ENCODE measurements at places on chromosomes 2 and 18. TPM values are rescaled to one million over a fixed set of nuclear protein-coding genes. Genes with fewer than 3 reads are reported as not detected.
A peak's percentile ranks its signal among the peaks of the same experiment; 100 is the strongest.

GRCh38 chr2:98378901-98379300, 32.6 kb downstream of the CNGA3 start:
- peak; percentile 88 for ATAC-seq

GRCh38 chr18:44830581-44830980, 149.9 kb downstream of the SETBP1 start:
- ATAC-seq = no peak

DNA sequence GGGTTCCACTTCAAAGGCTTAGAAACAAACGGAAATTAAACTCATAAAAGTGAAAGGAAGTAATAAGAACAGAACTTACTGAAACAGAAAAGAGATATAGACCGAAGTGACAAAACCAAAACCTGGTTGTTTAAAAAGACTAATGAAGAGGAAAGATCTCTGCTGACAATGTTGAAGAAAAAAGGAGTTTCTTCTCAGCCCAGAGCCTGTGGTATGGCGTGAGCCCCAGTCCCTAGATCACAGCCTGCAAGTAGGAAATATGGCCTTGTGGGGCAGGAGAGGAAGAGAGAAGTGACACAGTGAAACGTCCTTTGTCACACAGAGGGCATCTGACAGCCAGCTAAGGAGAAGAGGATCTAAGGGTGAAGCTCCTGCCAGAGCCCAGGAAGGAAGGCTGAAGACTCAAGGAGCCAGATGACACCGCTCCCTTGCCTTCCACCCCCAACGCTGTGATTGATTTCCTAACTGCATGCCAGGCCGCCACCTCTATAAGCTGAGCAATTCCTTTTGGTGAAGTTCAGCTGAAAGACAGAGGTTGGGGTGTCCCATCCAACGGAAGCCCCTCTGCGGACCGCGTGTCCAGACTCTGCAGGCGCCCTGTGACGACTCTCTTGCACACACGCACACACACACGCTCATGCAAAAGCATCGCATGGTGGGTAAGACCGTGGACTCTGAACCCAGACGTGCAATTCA, 141.1 kb downstream of the HDAC4 start:
- ATAC-seq = no peak

DNA sequence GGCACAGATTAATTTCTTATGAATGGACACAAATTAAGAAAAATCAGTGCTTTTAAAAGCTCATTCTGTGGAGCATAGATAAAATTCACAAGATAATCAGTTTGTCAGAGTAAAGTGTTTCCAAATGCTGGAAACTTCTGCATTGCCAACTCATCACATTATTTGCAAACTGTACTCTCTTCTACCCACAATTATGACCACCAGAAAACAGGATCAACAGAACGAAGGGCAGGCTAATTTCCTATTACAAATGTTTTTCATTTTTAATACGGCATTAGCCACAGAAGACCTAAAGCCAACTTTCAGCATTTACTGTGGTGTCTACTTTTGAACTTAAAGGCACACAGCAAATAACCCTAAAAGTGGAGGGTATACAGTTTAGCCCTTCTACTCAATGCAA, 6.0 kb downstream of the IRS1 start:
- no peak for ATAC-seq

DNA sequence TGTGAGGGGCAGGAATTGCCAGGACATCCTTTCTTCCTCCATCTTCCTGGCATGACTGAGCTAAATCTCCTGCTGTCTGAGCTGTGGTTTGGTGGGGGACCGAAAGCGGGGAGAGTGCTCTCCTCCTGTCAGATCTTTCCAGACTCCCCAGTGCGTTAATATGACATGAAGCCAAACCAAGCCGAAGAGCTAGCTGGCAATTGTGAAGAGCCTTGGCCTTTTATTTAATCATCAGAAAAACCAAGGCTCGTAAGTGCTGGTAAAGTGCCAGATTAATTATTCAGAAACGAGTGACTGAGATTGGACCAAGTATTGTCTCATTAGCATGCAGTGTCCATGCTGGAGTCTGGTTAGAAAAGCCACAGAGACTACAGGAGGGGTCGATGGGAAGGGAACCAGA, 14.5 kb upstream of the LRPPRC start:
- ATAC-seq = no peak

- ATAC-seq = no peak
These were observed 135.9 kb upstream of the ID2 start for GRCh38 chr2:8545695-8546611.

DNA sequence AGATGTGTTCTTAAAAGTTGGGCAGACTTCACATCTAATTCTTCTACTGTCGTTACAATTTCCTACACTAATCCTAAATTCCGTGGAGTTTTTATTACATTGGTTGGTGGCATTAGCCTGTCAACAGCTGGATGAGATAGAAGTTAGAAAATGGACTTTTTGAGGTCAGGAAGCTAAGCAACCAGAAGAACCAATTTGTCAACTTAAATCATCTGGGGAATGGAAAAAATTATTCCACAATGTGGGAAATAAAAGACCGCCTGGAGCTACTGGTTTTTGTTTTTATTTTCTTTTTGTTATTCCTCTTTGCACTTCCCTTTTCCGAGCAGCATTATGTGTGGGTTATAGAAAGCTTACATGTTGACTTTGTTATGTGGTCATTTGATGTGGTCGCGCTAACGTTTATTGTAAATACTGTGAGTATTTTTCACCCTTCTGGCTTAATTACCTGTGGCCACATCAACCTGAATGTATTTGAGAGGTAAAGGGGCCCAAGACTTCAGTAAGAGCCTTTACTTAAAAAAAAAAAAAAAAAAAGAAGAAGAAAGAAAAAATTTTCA, 75.3 kb downstream of the PTPRM start:
- no peak for ATAC-seq

- ATAC-seq = no peak
These were observed 47.8 kb downstream of the HNMT start for GRCh38 chr2:138012082-138012481.

DNA sequence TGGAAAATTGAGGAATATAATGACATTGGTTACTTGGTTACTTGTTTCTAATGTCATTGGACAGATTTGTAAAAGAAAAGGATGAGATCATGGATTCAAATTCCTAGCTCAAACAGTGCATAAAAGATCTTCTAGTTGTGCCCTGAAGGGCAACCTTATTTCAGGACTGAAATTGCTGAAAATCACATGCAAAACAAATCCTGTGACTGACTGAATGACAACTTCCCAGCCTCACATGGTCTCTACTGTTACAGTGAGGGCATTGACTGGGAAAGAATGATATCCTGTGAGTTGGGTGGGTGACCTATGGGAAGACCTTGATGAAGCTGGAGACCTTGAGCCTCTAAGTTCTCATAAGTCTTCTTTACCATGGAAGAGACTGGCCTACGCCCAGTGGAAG, 90.4 kb upstream of the HAAO start:
- ATAC-seq = no peak

- no peak for ATAC-seq
These were observed 61.9 kb upstream of the ALPP start for GRCh38 chr2:232316461-232317330.

- ATAC-seq = no peak
These were observed 174.5 kb upstream of the ZEB2 start for GRCh38 chr2:144694456-144694855.

- no peak for ATAC-seq
These were observed 162.6 kb upstream of the TWIST2 start for GRCh38 chr2:238685327-238685709.

- no peak for ATAC-seq
These were observed 261.1 kb downstream of the ANAPC1 start for GRCh38 chr2:111622859-111623258.

DNA sequence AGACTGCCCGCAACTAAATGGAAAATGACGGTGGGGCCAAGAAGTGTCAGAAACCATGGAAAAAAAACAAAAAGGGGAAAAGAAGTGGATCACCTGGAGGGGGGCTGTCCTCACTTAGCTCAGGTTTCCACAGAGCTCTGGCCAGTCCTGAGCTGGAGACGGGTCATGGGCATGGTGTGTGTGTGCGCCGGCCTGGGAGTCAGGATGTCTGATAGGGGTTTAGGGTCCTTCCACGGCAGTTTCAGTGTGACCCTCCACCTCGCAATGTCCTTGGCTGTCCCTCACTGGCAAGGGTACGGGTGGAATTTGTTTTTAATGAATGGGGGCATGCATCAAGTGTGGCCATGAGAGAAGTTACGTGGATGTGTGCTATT, 133.2 kb upstream of the MEIS1 start:
- ATAC-seq = no peak

- ATAC-seq = no peak
These were observed 230.4 kb upstream of the MYT1L start for GRCh38 chr2:2561346-2562095.

GRCh38 chr2:138652378-138652777, 127.8 kb downstream of the NXPH2 start:
- ATAC-seq = no peak

GRCh38 chr2:157173740-157174184, 83.7 kb upstream of the GALNT5 start:
- peak; percentile 70 for ATAC-seq

- peak; percentile 93 for ATAC-seq
These were observed 15.1 kb downstream of the CLIP4 start for GRCh38 chr2:29130295-29130694.

GRCh38 chr18:2086439-2086838, 484.9 kb downstream of the METTL4 start:
- no peak for ATAC-seq

DNA sequence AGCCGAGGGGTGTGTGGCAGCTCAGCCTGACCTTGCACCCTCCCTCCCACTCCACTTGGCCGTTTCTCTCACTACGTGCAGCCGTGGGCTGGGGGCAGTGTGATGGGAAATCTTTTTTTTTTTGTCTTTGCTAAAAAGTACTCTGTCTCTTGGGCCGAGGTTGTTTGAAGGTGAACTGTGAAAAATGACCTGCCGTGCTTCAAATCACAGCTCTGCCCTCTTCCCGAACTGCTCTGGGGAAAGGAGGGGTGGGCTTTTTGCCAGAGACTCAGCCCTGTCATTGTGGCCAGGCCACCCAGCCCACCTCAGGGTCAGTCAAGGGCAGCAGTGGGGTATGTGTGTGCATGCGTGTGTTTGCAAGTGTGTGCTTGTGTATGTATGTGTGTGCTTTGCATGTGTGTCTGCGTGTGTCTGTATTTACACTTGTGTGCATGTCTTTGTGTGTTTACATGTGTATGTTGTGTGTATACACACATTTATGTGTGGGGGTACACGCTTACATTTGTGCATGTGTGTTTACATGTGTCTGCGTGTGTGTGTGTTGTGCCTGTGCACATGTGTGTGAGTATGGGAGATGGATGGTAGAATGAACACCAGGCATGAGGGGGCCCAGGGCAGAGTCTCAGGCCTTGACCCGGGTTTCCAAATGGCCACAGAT, 61.3 kb upstream of the HAAO start:
- no peak for ATAC-seq

GRCh38 chr18:69022426-69022825, 224.5 kb downstream of the CCDC102B start:
- ATAC-seq = no peak

- ATAC-seq = no peak
These were observed 649.5 kb downstream of the XIRP2 start for GRCh38 chr2:167537743-167538142.

DNA sequence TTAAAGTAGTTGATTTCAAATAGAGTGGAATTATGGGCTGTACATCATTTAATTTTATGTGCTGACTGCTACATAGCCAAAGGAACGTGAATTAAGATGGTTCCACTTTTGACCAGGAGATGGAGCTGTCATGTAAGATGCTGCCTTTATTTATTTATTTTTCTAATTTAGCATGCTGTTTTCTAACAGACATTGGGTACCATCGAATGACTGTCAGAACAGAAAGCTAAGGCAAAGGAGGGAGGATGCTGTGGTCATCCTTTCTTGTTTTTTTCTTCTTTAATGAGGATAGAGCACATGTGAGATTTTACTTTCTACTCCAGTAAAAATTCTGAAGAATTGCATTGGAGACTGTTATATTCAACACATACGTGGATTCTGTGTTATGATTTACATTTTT, at the start of gene SCN2A:
TSS of gene SCN2A (plus strand) at position 185 of the 400 bp plus-strand sequence. CDS start 56,410 bp downstream, outside the sequence.
- no peak for ATAC-seq

- ATAC-seq = no peak
These were observed 18.8 kb downstream of the PTRHD1 start for GRCh38 chr2:24774373-24774772.

- peak; percentile 12 for ATAC-seq
These were observed 448 bp downstream of the IMPA2 start for GRCh38 chr18:11981543-11982366.

GRCh38 chr2:150484461-150485021, 2.9 kb downstream of the RND3 start:
- no peak for ATAC-seq

- no peak for ATAC-seq
These were observed 69.1 kb upstream of the DNAJC10 start for GRCh38 chr2:182646763-182647498.

- ATAC-seq = no peak
These were observed 15.2 kb downstream of the PRELID3A start for GRCh38 chr18:12422936-12423335.

DNA sequence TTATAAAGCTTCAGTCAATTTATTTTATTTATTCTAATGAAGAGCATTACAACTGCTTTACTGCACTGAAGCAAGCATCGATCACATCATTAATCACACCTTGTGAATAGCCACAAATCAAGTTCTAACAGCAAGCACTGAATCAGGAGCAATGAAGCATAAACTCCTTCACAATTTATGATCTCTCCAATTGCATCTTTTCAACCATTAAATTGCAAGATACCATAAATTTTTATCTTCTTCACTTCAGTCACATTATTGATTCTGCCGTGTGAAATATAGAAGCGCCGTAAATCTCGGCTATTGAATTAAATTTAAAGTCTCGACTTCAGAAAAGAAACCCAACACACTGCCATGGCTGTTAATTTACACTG, 298.7 kb downstream of the CDCA7 start:
- ATAC-seq = no peak

SLC14A1 gene
- 0.52 TPM for total RNA-seq

VIT gene
- 2.6 TPM for total RNA-seq

SPHKAP gene
- not detected for total RNA-seq

NETO1 gene
- not detected for total RNA-seq

NFE2L2 gene
- 179 TPM for total RNA-seq

THUMPD2 gene
- total RNA-seq = 7.4 TPM

DLGAP1 gene
- total RNA-seq = 0.28 TPM

SERPINB11 gene
- 7.1 TPM for total RNA-seq

PPP1CB gene
- 327 TPM for total RNA-seq

ROCK2 gene
- 14.4 TPM for total RNA-seq

HOXD3 gene
- total RNA-seq = 0.52 TPM
